RPMI8226 (cell line): ENCODE measurements at places on chromosomes 2 and 18.

DNA sequence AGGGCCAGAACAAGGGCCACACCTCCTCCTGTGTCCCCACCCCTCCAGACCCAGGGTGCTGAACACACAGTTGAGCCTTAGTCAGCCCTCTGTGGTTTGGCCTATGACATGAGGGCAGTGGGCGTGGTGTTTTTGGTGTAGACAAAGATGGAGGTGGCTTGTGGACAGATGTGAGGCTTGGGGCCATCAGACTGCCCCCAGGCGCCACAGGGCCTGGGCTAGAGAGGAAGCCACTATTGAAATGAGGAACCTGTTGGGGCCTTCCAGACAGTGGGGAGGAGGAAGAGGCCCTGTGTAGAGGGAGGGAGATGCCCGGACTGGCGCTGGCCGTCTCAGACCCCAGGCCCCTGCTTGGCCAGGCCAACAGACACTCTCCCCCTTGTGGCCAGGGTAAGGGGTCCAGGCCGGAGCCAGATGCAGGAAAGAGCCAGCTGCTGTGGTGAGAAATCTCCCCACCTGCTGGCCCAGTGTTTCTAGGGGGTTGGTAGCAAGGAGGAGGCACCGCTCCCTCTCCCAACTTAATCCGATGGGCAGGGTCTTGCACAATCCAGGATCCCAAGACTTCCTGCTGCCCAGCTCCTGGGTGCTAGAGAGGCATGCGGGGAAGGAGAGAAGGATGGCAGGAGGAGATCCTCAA, 53.8 kb downstream of the SMAD7 start:
- DNase-seq, result peak; percentile 96

GRCh38 chr2:78979380-78980151, 45.9 kb upstream of the REG3G start:
- peak; percentile 53 for DNase-seq

DNA sequence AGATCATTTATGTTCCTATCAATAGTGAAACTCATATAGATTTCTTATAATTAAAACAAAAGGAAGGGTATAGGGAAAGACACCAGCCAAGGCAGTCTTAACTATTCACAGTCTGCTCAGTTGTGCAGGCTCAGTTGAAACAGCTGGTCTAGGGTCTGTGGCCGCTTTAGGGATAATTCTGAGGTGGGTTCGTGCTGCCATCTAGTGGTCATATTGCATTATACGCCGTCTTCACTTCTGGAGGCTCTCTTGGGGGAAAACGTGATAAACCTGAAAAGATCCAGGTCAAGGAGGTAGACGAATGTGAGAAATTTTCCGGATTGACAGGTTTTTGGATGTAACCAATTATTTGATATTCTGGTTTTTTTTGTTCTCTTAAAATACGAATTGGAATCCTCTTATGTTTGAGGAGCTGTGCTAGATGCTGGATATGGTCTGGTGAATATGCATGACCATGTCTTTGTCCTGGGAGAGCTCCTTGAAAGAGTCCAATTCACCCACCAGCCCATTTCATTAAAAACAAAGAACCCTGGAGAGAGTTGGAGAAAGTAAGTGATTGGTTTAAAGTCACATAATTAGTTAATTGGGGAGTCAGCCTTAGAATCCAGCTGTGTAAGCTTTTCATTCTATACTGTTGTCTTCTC, 492.4 kb downstream of the PLCL1 start:
- DNase-seq, result peak; percentile 69

DNA sequence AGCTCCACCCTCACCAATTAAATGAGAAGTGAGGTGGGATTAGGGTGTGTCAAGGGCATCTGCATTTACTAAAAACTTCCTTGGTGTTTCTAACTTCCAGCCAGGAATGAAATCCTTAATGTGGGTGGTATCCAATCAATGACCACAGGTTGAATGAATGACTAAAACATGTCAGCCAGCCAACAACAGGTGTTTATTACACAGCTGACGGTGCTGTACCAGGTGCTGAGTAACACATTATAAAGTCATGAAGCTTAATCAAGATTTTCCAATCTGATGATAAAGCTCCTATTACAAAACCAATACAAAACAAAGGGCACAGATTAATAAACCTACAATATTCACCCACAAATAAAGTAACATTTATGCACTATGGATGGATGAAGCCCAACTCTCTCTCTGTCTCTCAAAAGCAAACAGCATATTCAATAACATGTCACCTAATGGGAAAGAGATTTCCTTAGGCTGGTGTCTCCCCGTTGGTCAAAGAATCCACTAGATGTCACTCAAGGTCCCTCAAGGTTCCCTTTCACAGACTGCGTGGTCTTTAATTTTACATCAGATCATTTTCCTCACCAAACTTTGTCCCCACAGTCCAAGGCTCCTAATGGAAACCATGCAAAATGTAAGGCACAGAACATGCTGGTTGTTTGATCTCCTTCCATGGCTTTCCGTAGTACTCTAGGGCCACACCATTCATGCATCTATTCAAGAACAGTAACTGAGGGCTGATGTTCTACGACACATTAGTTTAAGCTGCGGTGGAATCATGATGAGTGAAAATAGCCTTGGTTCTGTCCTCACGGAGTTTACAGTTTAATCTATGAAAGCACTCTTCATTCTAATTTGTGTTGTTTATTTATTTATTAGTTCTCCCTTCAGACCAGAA, 6.4 kb upstream of the PTPN4 start:
- peak; percentile 50 for DNase-seq

DNA sequence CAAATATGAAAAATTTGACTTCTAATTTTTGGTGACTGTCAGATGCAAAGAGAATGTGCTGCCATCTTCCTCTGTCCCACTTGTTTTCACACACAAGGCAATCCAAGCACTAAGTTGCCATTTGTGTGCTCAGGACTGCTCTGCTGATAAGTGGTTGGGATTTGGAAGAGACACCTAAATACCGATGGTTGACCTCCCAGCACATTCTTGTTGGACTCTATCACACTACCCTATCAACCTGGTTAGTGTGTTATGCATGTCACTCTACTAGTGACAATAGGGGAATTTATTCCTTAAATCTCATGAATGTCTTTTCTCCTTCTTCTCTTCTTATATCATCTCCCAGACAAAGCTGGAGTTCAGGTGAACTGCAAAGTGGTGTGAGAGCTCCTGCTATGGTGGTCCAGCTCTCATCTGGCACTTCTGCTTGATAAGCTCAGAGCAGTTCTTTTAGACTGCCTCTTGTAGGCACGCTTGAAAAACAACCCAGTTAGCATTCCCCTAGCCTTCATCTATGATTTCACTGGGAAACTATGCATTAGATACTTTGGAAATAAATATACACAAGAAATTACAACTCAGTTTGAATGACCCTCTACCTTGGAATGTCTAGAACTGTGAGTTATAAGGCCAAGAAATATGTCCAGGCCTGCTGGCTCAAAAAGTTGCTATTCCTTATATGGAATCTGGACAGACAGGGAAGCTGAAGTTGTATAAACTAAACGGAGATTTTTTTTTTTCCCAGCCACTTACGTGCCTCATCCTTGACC, 404.8 kb downstream of the MEIS1 start:
- no peak for DNase-seq

GRCh38 chr2:198203336-198204069, 399.1 kb downstream of the PLCL1 start:
- DNase-seq, result no peak

DNA sequence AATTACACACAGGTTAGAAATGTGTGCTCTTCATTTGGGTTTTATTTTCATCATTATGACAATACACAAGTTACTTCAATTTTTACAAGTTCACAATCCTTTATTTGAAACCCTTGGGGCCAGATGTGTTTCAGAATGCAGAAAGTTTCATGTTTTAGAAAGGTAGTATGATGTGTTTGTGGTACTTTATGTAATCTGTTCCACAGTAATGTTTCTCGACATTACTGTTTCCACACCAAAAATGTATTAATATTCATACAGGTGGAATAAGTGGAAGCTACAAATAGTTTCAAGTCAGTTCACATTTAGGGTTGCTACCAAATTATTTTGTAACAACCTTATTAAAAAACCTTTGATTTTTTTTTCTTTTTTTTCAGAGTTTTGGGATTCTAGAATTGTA, 10.4 kb downstream of the UBE2E3 start:
- no peak for DNase-seq

DNA sequence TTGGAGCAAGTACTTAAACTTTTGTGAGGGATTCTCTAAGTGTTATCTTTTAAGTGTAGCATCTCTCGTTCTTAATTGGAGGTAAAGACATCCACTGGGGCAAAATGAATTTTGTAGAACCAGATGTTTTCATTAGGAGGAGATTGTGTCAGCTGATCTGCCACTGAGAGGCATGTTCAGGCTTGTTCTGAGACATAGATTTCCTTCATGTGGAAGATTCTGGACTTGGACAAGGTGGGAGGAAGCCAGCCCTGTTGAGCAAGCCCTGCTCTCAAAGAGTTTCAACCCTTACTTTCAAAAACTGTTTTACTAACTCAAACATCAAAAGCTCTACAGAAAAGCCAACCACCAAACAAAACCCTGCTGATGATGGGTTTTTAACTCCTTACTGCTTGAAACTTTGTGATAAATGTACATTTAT, 6.5 kb downstream of the MAP4K4 start:
- no peak for DNase-seq

GRCh38 chr18:44732599-44732998, 51.9 kb downstream of the SETBP1 start:
- no peak for DNase-seq

DNA sequence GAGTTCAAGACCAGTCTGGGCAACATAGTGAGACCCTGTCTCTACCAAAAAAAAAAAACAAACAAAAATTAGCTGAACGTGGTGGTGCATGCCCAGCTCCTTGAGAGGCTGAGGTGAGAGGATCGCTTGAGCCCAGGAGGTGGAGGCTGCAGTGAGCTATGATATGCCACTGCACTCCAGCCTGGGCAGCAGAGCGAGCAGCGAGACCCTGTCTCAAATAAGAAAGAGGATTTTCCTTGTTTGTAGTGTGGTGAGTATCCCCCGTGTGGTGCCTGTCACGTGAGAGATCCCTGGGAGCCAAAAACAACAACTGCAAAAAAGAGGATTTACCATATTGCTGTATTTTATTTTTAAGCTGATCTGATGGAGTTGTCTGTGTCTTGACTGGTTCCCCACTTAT, 9.2 kb downstream of the EML4 start:
- DNase-seq, result no peak

DNA sequence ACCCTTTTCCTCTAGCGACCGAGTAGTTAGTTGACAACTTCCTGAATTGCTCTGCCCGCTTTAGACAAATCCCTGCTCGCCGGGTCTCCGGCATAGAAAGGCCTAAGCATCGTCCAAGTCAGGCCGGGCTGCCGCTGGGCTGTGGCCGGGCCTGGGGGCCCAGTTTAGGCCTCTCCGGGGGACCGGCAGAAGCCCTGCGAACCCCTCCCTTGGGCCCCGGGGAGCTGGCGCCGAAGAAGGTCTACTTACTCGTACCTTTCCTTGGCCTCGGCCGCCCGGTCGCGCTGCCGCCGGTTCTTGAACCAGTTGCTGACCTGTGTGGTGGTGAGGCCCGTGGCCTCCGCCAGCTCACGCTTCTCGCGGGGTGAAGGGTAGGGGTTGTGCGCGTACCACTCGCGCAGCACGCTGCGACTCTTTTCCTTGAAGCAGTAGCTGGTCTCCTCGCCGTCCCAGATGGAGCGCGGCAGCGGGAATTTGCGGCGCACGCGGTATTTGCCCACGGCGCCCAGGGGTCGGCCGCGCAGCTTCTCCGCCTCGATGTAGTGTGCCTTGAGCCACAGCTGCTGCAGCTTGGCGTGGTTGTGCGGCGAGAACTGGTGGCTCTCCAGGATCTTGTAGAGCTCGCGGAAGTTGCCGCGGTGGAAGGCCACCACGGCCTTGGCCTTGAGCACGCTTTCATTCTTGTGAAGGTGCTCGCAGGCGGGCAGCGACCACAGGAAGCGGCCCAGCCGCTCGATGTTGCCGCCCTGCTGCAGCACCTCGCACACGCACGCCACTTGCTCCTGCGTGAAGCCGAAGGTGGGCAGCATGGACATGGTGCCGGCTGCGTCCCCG, 739 bp downstream of the SIX2 start:
- no peak for DNase-seq

DNA sequence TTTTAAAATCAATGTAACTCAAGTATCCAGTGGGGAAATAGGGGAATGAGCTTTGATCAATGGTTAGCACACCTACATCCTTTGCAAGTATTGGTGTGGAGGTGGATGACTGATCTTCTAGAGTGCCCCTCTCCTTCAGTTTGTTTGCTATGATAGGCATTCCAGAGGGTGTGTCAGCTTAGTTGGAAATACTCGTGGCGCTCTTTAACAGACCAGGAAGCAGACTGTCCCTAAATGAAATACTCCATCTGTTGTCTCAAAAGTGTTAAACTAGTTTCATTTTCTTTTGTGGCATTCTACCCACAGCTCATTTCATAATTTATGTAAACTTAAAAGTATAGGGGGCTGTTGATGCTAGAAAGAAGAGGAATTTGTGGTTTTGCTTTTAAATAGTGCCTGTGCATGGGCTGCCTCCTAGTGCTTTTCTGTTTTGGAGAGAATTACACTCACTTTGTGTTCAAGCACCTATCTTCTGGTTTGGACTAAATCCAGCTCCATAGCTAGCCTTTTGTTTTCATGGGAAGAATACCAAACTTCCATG, 66.2 kb downstream of the STAT1 start:
- DNase-seq, result no peak

- DNase-seq, result no peak
These were observed 626.6 kb upstream of the GYPC start for GRCh38 chr2:126029316-126029715.

GRCh38 chr2:167928434-167928833, 319.0 kb downstream of the STK39 start:
- DNase-seq, result no peak

GRCh38 chr2:142742371-142743214, 134.9 kb upstream of the KYNU start:
- DNase-seq, result no peak

GRCh38 chr2:172722481-172722880, 13.2 kb upstream of the RAPGEF4 start:
- no peak for DNase-seq

DNA sequence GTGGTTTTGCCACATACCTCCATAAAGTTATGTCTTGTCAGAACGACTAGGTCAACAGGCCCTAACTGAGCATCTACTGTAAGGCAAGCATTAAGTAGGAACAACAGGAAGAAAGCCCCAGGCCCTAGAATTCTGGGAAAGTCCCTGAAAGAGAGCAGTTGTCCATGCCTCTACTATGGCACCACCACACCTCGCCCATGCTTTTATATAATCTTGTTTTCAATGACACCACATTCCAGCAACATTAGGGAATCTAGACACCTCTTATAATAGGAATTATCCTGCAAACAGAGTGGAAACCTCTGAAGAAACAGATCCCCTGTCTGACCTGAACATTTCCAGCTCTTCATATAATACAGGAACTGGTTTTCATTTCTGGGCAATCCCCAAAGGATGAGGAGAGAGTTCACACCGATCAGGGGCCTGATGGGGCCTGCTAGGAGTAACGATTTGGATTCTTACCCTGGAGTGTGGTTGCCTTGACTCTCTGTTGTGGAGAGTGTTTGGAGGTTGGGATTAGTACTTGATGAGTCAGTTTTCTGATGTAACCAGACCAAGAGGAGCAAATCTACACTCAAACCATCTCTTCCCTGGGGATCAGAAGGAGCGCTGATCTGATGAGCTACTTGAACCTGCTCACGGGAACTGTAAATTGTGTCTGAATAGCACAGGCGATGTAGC, 31.9 kb upstream of the CEP68 start:
- no peak for DNase-seq
